NCI-H748 treated with DMSO at 0.1 percent for 48 hours (cell line): ENCODE measurements at places on chromosomes 5 and 9.

GRCh38 chr5:139686706-139687441 is 38.7 kb downstream of the CXXC5 start:
- DNase-seq, result no peak

- DNase-seq, result no peak
Observed at GRCh38 chr5:74761241-74761640, 5.7 kb downstream of the GFM2 start.

DNA sequence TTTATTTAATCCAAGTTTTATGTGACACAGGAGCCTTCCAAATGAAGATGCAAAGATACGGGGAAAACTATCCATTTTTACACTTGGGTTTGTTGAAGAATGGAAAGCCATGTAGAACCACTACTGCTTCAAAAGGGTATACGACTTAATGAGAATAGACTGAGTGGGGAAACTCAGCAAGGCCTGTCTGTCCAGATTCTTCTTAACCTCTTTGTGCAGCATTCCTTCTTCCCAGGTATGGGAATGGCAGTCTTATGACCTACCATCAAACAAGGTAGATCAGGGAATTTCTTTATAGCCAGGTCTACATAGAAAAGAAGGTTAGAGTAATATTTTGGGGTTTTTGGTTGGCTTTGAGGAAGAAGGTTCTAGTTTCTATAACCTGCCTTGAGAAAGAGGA is 23.4 kb downstream of the APTX start:
- DNase-seq, result no peak

DNA sequence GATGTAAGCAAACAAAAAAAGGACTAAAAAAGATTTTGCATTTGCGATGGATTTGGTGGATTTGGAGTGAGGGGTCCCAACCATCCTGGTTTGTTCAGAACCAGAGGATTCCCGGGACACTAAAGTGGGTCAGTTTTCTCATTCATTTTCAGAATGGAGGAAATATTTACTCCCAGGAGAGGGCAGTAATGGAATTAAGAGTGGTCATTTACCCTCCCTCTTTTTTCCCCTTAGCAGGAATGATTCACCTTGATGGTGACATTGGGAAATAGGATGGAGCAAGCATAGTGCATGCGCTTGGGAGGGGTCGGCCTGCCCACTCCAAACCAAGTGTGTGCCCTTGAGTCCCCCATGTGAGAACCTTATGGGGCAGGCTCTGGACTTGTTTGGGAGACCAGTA is 164.2 kb upstream of the PUM3 start:
- no peak for DNase-seq

- no peak for DNase-seq
Observed at GRCh38 chr9:26684029-26684428, 208.6 kb downstream of the CAAP1 start.

GRCh38 chr9:133520121-133520835 is 4.5 kb downstream of the MYMK start:
- DNase-seq, result no peak

DNA sequence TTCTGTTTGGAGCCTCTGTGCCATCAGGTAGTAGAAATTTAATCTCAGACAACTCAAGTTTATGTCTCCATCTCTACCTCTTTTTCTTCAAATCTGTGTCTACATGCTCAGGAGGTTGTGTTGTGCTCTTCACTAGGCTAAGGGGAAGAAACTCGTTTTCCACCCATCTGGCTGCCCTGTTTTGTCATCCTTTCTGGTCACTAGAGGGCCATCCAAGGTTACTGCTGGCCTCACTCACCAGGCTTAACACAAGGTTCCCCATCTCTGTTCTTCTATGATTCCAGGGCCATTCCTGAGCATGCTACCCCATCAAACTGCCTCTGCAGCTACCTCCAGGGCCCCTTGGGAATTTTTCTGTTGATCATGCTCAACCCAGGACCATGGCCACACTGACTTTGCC is 213.3 kb upstream of the FBXL7 start:
- no peak for DNase-seq

- no peak for DNase-seq
Observed at GRCh38 chr5:73370095-73370494, 78.5 kb downstream of the FOXD1 start.

GRCh38 chr9:137672907-137673791 is 54.3 kb downstream of the EHMT1 start:
- DNase-seq, result peak; percentile 87

GRCh38 chr5:53726121-53726520 is 165.7 kb downstream of the NDUFS4 start:
- DNase-seq, result no peak

DNA sequence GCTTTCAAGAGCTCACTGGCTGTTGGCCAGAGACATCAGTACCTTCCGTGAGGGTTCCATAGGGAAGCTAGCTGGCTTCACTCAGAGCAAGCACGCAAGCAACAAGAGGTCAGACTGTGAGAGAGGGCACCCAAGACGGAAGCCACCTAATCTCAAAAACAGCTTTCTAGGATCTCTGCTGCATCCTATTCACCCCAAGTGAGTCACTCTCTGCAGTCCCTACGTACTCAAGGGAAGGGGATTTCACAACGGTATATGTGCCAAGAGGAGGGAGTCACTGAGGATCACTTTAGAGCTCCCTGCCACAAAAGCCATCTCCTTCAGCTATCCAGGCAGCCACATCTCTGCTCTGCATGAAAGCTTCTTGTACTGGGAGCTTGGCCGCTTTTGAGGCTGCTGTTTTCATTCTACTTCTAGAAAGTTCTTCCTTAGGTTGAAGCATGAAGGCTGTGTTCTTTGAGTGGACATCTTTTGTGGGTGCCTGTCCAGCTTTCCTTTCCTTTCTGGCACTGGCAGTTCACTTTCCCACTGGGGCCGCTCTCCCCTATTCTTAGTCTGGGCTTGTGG is 249.5 kb downstream of the MAN2A1 start:
- DNase-seq, result no peak

- peak; percentile 50 for DNase-seq
Observed at GRCh38 chr5:8458038-8458383, 589.1 kb downstream of the MTRR start.

- DNase-seq, result no peak
Observed at GRCh38 chr5:107781451-107781850, 110.7 kb upstream of the EFNA5 start.

DNA sequence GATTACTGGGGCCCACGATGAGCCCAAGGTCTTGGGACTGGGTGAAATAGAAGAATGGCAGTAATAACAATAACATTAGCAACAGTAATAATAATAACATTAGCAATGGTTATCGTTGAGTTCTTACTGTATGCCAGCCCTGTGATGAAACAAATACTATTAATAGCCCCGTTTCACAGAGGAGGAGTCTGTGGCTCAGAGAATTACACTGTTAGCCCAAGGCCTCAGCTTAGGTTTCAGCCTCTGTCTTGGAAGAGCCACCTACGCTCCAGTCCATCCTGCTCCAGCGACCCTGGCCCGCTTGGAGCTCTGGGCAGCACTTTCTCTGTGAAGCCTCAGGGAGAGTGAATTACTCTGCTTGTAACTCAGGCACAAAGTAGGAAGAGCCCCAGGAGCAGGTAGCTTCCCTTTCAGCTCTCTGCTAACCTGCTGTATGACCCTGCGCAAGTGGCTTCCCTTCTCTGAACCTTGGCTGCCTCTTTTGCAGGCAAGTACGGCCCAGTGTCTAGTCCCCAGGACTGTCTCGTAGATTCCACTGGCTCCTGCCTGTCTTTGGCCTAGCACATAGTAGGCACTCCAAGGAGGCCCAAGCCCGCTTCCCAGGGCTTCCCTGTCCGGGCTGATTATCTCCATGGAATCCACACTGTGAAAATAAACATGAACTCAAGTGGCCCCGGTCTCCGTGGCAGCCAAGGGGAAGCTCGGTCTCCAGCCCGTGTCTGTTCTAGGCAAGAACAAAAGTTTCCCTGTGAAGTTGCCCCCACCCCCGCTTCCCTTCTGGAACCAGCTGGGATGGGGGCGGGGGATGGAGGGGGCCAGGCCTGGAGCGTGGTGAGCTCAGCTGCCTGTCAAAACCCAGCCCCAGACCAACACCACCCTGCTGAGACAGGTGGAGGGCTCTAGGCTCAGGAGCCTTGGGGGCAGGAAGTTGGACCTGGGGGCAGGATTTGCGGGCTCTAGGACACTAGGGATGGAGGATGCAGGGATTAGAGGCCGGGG is 26.2 kb upstream of the LMX1B start:
- DNase-seq, result no peak
